IPS-NIHi11 (cell line): ENCODE measurements at places on chromosomes 1 and 21.

DNA sequence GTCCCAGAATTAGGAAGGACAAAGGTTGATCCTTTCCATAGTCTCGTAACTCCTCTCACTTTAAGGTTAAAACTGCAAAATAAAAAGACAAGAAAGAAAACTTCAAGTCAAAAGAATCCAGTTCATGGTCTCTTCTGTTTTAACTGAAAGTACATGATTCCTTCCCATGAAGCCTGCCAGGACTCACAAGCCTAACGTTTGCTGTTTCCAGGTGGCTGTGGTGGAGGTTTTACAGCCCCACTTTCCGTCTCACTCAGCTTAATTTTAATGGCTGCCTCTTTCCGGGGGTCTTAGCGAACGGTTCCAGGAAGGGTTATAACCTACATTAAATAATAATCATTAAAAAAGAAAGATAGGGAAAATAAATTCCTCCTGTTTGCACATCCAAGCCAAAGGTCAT is 136.8 kb upstream of the SPAG17 start:
- DNase-seq, result no peak

DNA sequence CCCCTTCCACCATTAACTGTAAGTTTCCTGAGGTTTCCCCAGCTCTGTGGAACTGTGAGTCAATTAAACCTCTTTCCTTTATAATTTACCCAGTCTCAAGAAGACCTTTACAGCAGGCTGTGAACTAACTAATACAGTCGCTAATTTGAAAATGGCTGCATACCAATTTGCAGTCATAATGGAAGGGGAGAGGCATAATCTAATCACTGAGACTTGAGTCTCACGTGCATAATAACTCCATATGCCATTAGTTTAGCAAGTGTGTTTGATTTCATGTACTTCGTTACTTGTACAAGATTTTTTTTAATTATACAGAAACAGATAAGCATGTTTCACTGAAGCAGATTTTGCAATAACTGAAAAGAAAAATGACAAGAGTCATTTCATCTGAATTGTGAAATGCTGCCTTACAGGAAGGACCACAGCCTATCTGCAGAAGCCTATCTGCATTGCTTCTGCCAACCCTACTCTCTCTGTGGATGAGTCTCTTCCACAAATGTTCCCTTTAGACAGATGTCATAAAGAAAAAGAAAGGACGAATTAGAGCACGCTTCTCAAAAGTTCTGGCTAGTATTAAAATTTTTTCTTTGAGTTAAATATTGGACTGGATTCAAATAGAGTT is 99.1 kb downstream of the PTGER3 start:
- DNase-seq, result no peak

DNA sequence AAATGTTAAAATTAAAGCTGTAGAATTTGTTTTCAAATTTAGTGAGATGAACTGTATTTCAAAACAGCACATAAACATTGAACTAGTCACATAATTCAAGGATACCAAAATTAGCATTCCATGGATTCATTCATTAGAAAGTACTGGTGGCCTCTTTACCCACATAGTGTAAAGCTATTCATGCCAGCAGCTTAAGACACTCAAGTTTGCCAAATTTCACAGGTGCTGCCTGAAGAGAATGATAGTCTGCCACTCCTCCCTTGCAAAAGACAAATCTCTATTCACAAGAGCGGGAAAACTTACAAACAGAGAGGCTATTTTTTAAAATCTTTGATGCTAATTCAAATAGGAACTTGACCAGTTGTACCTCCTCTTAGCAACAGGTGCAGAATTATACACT is 337.0 kb downstream of the BRINP3 start:
- DNase-seq, result peak; percentile 6

- no peak for DNase-seq
Measured at GRCh38 chr1:234500269-234500668, 21.3 kb upstream of the TARBP1 start.

GRCh38 chr1:244837597-244838258 is 2.3 kb downstream of the COX20 start:
- no peak for DNase-seq

DNA sequence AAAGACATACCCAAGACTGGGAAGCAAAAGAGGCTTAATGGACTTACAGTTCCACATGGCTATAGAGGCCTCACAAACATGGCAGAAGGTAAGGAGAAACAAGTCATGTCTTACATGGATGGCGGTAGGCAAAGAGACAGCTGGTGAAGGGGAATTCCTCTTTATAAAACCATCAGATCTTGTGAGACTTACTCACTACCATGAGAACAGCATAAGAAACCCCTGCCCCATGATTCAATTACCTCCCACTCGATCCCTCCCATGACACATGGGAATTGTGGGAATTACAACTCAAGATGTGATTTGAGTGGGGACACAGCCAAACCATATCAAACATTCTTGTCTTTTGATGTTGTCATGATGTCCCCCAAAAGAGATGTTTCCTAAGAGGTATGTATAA is 103.3 kb downstream of the DUSP10 start:
- DNase-seq, result no peak

DNA sequence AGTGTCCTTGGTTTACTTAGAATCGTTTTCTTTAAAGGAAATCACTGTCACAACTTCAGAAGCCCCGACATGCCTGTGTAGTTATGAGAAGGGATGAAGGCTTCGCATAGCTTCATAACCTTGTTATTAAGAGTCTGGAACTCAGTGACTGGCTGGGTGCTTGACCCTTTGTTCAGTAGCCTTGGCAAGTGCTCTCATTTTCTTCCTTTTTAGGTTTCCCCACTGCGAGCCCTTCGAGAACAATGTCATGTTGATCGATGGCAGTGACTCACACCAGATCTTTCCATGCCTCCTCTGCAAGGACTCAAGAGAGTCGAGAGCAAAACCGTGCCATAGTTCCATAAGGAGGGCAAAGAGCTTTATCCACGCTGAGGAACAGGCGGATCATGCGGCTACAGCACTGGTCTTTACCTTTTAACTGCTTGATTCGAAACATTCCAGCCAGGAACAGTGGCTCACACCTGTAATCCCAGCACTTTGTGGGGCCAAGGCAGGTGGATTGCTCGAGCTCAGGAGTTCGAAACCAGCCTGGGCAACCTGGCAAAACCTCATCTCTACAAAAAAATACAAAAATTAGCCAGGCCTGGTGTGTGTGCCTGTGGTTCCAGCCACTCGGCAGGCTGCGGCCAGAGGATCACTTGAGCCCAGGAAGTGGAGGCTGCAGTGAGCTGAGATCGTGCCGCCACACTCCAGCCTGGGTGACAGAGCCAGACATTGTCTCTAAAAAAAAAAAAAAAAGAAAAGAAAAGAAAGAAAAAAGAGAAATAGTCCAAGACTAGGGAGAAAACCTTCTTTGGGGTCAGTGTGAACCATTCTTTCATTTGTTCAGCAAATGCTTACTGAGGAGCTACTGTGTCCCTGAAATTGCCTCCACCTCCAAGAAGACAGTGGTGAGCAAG is 95.4 kb upstream of the ERRFI1 start:
- DNase-seq, result peak; percentile 49

DNA sequence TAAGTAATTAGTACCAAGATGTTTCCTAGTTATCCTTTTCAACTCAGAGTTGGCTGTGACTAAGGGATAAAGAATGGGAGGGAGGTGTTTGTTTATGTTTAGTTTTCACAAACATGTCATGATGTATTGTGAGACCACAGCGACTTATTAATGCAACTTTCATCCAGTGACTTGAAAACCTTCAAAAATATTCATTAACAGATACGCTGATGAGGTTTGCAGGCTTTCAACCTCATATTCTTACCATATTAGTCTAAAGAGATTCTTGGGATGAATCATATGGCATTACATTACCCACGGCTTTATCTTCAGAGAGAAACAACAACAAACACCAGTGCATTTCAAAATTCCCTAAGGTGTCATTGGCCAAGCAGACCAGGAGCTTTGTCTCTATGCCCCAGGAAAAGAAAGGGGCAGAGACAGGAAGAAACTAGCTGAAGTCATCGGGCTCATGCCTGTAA is 36.4 kb downstream of the PALMD start:
- DNase-seq, result no peak

DNA sequence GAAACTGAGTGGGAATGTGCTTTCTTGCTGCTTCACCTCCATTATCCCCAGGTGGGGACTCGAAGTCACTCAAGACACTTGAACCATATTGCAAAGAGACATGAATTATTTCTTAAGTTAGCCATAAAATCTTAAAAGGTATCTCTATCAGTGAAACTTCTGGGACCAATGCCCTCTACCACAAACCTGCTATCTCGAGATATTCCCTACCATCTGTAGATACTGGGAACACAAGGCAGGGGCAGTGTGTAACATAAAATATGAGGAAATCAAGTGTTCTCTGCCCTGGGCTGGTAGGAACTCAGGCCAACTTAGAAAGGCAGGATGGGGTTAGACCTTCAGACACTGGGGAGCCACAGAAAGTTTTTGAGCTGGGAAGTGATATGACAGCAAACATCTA is 1.3 kb upstream of the CD58 start:
- no peak for DNase-seq

- no peak for DNase-seq
Measured at GRCh38 chr1:29984166-29984861, 739.1 kb downstream of the MATN1 start.

DNA sequence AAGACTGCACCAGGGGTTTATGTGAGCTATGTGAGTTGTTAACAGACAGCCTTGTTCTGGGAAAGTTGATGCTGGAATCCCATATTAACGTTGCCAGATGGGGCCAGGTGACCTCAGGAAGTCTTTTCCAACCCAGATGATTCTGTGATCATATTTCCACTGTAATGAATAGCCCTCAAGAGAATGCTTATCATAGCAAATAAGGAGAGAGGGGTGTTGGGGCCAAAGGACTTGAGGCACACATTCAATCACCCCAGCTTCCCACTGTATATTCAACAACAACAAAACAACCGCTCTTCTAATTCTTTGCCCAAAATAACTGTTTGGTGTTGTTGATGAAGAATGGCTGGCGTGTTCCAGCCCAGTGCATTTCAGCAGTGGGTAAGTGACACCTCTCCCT is 14.1 kb downstream of the ZNF697 start:
- no peak for DNase-seq

DNA sequence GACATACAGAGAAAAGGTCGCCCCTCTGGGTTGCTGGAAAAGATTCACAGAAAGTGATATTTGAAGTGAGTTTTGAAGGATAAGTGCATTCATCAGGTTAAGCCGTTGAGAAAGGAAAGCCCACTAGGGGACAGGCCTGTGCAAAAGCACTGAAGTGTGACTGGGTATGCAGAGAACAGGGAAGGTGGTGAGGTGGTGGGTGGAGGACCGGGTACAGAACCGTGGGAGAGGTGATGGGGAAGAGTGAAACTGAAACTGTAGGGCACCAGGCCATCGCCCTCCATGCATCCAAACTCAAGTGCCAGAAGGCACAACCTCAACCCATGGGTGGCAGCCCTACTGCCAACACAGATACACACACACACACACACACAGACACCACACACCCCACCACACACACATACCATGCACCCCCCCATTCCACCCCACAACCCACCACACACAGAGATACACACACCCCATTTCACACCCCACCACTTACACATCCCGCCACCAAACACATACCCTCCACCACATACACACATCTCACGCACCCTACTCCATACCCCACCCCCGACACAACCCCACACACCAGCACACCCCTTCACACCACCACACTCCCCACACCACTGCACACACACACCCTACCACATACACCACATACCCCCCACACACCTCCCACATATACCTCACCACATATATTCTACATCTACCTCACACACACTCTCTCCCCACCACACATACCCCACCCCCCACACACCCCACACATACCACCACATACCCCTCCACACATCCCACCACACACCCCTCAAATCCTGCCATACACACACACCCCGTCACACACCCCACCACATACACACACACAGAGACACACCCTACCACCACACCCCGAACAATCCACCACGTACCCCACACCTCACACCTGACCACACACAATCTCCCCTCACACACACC is 59.0 kb downstream of the TSEN15 start:
- DNase-seq, result no peak

DNA sequence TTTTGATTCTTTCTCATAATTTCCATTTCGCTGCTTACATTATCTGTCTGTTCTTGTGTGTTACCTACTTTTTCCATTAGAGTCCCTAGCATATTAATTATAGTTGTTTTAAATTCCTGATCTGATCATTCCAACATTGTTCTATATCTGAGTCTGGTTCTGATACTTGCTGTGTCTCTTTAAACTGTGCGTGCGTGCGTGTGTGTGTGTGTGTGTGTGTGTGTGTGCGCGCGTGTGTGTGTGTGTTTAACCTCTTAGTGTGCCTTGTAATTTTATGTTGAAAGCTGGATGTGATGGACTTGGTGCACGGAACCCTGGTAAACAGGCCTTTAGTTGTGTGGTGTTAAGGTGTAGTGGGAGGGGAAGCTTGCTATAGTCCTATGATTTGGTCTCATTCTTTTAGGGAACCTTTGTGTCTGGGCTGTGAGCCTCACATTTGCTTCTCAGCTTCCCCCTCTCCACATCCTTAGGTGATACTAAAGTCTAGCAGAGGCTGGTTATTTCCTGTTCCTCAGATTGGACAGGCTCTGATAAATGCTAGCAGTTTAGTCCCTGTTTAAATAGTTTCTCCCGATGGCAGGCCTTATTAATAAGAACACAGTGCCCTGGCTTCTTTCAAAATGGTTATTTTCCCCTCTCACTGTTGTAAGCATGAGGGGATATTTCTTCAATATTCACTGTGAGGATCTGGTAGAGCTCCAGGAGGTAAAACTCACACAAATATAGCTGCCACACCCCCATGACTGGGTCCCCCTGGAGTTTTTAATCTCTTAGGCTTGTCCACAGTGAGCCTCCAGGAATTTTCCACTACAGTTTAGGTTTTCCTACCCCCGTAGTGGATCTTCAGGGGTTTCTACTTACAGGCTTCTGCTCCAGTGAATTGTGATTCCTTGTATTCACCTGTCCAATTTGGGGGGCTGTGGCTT is 118.3 kb downstream of the GALNT2 start:
- no peak for DNase-seq

DNA sequence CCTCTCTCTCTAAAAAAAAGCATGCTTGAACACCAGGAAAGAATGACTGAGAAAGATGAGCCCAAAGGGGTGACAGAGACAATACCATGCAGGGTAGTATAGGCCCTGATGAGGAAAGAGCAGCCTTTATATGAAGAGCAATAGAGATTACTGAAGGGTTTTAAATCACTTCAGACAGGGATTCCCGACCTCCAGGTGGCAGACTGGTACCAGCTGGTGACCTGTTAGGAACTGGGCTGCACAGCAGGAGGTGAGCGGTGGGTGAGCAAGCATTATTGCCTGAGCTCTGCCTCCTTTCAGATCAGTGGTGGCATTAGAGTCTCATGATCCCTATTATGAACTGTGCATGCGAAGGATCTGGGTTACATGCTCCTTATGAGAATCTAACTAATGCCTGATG is 30.8 kb upstream of the GTF2B start:
- no peak for DNase-seq

GRCh38 chr1:82185084-82185483 is 384.4 kb downstream of the ADGRL2 start:
- DNase-seq, result no peak

GRCh38 chr1:61556631-61557030 is 168.3 kb downstream of the TM2D1 start:
- DNase-seq, result no peak

- no peak for DNase-seq
Measured at GRCh38 chr1:7962014-7962335, 464 bp downstream of the PARK7 start.

GRCh38 chr1:30745834-30746208 is 11.8 kb downstream of the LAPTM5 start:
- no peak for DNase-seq
